Upper lobe of left lung (tissue), 6 donors: ENCODE measurements at places on chromosomes 2 and 18.

DNA sequence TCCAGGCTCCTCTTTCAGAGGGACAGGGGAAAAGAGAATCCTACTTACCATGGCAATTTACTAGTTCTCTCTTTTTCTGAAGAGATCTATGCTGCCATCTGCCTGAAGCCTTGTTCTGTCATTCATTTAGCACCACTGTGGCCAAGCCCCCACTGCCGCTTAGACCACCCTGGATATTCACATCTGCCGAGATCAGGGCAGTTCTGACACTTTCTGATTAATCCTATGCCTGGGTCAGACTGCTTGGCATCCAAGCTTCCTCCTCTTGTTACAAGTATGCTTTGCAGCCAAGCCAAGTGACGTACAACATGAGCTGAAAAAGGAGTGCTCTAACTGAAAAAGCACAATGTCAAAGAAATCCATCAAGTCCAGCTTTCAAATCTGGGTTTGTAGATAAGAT is 332.6 kb downstream of the SUCLG1 start:
- no peak for DNase-seq

GRCh38 chr2:128632501-128632800 is 313.8 kb upstream of the HS6ST1 start:
- no peak for DNase-seq

GRCh38 chr2:118464546-118465265 is 376.4 kb downstream of the INSIG2 start:
- no peak for DNase-seq

GRCh38 chr2:142082368-142082767 is 48.4 kb downstream of the LRP1B start:
- no peak for DNase-seq

GRCh38 chr18:21261352-21261751 is 19.3 kb downstream of the GREB1L start:
- no peak for DNase-seq

- DNase-seq: no peak
These were observed 232.2 kb downstream of the GULP1 start for GRCh38 chr2:188523919-188524318.

DNA sequence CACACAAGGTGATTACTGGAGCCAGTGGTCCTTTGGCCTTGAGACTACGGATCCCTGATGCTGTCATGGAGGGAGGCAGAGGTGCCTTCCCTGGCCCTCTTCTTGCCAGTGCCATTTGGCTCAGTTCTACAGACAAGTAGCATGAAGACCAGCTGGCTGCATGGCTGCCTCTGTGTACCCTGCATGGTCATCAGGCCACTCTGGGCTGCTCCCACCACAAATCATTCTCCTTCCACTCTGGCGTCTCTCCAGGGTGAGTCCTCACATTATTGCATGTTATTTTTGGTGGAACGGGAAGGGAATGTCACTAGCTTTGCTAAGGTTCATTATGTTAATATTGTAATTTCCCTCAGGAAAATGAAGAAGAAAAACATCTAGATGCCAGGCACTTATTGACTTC is 229.8 kb downstream of the VAPA start:
- no peak for DNase-seq

GRCh38 chr2:71830497-71831192 is 317.0 kb downstream of the CYP26B1 start:
- DNase-seq: no peak

DNA sequence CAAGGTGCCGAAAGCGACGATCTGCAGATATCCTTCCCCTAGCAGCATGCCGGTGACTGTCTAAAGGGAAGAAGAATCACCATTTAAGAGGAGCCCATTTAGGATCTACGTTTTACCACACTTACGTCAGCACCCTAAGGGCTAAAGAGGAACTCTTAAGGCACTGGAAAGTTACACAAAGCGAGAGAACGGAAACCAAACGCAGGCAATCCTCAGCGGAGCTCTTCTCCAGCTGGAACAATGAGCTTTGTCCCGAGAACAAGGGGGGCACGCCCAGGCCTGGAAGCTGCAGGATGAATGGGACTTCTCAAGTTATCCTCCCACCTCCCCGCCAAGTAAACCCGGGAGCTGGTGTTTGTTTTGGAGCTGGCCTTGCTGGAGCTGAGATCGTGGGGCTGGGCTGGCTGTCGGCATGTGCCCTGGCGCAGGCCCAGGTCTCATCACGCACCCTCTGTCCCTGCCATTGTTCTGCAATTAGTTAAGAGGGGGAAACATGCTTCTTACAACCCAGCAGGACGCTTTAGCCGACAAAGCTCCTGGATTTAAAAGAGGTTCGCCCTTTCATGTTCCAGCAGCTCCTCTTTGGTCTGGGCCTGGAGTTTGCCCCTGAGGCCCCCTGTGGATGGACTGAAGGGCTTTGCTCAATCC is 36.4 kb downstream of the PXDN start:
- peak; percentile 71 for DNase-seq

- no peak for DNase-seq
These were observed 35.7 kb downstream of the TMEM182 start for GRCh38 chr2:102797486-102797885.

- DNase-seq: peak; percentile 34
These were observed 17.9 kb downstream of the KCNIP3 start for GRCh38 chr2:95314964-95315611.

DNA sequence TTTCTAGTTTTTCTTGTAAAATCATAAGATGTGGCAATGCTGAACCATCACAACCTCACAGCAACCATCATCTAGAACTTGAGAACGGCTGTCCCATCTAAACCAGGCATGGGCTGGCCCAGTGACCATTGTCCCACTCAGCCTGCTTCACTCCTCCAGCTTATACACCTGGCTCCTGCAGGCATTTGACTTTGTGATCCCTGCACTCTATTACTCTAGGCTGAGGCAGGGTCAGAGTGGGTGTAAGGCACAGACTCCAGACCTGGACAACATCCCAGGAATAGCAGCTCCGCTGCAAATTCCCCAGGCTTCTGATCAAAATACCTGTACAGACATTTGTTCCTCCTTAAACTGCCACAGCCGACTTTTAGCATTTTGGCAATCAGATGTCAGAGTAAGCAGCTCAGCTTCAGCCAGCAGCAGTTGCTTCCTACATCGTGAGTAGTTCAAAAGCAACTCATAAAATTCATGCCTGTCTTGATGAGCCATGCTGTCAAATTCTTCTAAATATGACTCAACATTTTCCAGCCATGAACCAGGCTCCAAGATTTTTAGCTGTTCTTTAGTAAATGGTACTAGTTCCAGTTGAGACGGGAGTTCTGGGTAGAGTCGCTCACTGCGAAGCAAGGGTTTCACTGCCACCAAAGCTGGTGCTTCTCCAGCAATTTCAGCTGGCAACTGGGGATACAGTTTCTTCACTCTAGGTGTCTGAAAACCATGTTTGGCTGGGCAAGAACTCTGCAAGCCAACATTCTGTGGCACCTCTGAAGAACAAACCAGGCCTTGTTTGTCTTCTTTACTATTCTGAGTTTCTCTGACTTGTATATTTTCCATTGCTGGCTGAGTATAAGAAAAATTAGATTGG is 12.8 kb downstream of the EPG5 start:
- no peak for DNase-seq

- no peak for DNase-seq
These were observed 109.1 kb upstream of the RMDN2 start for GRCh38 chr2:37816036-37816435.

- no peak for DNase-seq
These were observed 164.6 kb downstream of the EIPR1 start for GRCh38 chr2:3212984-3213383.

- no peak for DNase-seq
These were observed 700.2 kb downstream of the EPHA4 start for GRCh38 chr2:220871909-220872308.

DNA sequence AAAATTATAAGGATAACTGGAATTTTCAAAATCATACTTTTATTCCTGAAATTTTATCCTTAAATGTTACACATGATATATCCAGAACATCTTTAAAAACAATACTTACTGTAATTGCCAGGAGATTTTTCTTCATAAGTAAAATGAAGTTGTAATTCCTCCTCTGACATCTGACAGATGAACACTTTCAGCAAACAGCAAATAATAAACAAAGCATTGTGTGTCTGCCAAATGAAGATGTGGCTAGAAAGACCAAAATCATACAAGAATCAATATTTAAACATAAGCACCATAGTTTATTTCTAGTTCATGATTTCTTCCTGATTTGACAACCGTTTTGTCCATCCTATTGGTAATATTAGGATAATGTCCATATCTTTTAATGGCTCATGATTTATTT is 82.0 kb downstream of the DYM start:
- DNase-seq: no peak

DNA sequence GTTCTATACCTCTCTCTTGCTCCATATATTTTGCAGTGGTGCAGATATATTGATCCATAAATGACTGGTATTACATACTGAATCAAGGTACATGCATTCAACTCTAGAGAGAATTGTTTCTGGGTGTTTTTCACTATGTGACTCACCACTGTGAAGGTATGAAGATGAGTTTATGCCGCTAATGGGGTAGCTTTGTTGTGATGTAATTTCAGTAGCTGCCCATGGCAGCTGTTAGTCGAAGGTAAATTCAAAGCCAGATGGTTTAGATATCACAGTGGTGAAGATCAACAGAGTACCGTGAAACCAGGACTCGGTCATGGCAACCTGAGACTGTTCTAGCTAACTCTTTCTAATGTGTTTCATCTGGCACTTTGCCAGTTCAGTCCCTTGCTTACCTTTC is 50.4 kb downstream of the PKP4 start:
- no peak for DNase-seq

DNA sequence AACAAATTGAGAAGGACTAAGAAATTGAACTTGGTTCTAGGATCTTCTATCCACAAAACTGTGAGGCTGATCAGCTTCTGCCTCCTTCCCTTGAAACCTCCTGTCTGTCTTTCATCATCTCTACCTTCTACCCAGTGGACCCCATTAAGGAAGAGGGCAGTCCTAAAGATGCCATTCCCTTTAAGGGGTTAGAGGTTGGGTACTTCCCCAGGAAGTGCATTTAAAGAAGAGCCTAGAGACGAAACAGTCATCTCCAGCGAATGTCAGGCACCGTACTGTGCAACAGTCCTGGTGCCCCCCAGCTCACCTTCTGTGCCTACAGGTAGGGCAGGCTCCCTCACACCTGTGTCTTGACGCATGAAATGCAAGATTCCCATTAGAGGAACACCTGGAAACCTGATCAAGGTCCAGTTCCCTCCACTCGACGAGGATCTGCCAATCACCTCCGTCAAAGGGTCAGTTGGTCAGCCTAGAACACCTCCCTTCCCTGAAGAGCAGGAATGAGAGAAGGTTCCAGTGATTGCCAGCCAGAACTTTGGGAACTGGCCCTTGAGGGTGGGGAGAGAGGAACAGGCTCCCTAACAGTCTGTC is 20.9 kb downstream of the LOXHD1 start:
- DNase-seq: no peak

- no peak for DNase-seq
These were observed 129.8 kb upstream of the RAB6C start for GRCh38 chr2:129849559-129850160.

- DNase-seq: no peak
These were observed 295.0 kb downstream of the RAD51AP2 start for GRCh38 chr2:17223211-17223610.

- no peak for DNase-seq
These were observed 8.0 kb upstream of the POLR2D start for GRCh38 chr2:127865926-127866325.

DNA sequence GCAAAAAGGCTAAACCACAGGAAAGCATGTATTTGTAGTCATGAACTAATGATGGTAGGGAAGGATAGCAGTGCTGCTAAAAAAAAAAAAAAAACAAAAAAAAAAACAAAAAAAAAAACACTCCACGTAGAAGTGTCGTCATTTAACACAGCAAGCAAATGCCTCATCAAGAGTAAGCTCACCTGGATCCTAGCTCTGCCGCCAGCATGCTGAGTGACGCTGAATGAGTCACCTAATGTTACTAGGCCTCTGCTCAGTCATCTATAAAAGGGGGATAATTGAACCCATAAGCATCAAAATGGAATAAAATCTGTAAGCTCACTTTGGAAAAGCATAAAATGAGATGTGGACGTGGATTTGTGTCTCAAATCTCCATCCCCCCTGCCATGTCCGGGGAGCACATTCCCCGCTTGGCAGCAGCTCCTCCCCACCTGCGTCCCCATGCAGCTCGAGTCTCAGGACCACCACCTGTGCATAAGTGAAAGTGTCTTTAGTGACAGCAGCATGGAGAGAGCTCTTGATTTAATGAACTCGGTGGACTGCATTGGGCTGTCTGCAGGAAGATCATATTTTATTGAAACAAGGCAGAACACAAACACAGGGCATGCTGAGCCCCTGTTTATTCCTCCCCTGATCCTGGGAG is 427.5 kb downstream of the LRATD1 start:
- no peak for DNase-seq

- DNase-seq: no peak
These were observed 67.1 kb downstream of the MEMO1 start for GRCh38 chr2:31943636-31944225.

DNA sequence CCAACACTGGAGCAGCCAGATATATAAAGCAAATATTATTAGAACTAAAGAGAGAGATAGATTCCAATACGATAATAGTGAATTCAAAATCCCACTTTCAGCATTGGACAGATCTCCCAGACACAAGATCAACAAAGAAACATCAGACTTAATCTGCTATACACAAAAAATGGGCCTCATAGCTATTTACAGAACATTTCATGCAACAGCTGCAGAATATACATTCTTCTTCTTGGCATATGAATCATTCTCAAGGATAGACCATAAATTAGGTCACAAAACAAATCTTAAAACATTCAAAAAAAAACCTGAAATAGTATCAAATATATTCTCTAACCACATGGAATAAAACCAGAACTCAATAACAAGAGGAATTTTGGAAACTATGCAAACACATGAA is 23.8 kb upstream of the BAZ2B start:
- no peak for DNase-seq

DNA sequence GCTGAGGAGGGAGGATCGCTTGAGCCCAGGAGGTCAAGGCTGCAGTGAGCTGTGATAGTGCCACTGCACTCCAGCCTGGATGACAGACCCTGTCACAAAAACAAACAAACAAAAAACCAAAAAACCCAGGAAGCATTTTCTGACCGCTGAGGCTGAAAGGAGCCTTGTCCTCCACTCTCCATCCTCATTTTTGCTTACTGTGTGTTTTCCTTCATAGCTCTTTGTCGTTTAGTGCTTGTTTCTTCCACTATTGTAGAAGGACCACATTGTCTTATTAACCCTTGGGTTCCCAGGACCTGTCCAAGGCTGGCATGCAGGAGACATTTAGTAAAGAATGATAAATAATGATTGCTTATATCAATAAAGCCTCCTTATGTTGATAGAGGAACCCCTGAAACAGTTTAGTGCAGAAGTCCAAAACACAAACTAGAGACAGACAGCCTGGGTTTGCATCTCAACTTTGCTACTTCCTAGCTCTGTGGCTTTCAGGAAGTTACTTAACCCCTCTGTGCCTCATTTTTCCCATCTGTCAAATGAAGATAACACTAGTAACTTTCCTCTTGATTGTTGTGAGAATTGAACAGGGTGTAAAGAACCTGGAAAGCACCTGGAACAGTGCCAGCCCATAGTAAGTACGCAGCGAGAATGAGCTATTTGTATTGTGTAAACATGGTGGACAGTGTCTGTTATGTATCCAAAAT is 126.0 kb downstream of the LPIN1 start:
- no peak for DNase-seq

GRCh38 chr2:60356346-60356745 is 197.1 kb downstream of the BCL11A start:
- DNase-seq: no peak
